ENCODE measurements at places on chromosomes 3 and 15.

DNA sequence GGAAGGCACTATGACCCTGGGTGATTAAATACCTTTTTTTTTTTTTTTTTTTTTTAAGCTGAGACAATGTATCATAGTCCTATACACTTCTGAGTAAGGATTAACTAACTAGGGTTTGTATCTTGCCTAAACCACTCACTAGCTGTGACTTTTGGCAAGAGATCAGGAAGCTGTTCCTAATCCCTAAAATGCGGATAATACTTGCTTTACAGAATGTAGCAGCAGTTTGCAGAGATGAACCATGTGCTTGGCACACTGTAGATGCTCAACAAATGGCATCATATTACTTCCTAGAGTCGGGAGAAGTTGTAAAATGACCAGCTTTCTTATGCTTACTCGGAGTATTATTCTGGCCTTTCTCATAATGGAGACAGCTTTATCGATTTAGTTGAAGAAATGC is 25.6 kb upstream of the PYGO1 start:
- DNase-seq = no peak

GRCh38 chr3:170709046-170709445 is 123.2 kb upstream of the SLC7A14 start:
- no peak for DNase-seq

- no peak for DNase-seq
Measured at GRCh38 chr3:32453346-32453745, 49.3 kb downstream of the CMTM6 start.

GRCh38 chr15:94692710-94693109 is 461.3 kb downstream of the MCTP2 start:
- DNase-seq = no peak

DNA sequence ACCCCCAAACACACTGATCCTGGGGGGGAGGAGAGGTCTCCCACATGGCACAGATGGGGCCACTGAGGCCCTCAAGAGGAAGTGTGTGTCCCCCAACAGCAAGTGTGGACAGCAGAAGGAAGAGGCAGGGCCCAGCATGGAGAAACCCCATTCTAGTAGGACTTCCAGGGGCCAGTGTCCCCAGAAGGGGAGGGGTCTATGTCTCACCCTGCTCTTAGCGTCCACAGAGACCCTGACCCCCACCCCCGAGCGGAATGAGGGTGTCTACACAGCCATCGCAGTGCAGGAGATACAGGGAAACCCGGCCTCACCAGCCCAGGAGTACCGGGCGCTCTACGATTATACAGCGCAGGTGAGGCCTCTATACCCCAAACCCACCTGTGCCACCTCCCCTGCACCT is 35.3 kb downstream of the TSPAN3 start:
- DNase-seq = no peak

DNA sequence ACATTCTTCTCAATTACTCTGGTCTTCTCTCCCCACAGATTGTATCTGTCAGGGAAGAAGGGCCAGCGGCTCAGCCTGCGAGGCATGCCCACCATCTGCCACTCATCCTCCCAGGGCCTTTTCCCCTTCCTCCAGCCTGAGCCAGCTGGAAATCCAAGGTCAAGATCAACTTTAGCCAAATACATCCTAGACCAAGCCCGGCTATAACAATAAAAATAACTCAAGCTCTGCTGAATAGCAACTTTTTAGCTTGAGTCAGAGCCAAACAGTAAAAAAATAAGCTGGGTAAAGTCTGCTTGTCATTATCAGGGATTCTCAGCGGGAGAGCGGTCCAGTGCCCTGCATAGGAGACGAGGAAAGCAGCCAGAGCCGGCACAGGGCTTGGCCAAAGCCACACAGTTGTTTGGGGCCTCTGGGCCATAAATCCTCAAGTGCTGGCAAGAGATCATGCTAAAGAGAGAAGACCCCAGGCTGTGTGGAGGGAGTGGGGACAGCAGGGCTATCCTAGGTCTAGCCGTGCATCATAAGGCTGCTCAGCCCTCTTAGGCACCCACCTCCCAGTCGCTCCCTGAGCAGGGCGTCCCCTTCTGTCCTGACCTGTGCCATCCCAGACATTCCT is 76.2 kb upstream of the HERC1 start:
- DNase-seq = no peak

GRCh38 chr3:38545983-38546382 is 49.8 kb downstream of the EXOG start:
- DNase-seq = no peak

DNA sequence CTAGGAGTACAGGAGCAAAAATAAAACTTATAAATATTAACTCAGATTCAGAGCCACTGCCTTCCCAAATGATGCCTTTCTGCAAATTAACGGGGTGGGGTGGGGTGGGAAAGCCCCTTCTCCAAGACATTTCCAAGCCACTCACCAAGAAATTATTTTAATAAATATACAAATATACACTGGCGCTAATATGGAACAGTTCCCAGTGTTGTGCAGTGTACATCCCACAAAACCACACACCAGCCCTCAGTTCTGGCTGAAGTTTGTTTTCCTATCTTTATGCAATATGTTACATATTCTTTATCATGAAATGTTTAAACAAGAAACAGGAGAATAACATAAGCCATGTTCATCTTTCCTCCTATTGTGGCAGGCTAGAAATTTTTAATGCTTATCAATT is 53.0 kb upstream of the GYG1 start:
- DNase-seq = no peak

DNA sequence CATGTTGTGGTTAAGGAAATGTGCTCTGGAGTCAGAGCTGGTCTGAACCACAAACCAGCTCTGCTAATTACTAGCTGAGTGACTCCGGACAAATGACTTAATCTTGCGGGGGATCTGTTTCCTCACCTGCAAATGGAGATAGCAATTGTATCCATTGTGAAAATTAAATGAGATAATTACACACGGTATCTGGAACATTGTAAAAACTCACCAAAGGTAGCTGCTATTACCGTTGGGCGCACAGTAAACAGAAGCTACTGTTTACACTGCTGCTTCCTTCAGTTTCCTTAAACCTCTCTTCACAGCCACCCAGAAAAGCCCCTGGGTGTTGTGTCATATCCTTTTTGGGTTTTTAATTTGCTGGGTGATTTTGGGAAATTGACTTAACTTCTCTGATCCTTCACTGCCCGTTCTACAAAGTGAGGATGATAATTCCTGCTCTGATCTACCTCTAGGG is 107.8 kb downstream of the MEGF11 start:
- no peak for DNase-seq

GRCh38 chr3:47016934-47017435 is 37.5 kb downstream of the NBEAL2 start:
- no peak for DNase-seq

DNA sequence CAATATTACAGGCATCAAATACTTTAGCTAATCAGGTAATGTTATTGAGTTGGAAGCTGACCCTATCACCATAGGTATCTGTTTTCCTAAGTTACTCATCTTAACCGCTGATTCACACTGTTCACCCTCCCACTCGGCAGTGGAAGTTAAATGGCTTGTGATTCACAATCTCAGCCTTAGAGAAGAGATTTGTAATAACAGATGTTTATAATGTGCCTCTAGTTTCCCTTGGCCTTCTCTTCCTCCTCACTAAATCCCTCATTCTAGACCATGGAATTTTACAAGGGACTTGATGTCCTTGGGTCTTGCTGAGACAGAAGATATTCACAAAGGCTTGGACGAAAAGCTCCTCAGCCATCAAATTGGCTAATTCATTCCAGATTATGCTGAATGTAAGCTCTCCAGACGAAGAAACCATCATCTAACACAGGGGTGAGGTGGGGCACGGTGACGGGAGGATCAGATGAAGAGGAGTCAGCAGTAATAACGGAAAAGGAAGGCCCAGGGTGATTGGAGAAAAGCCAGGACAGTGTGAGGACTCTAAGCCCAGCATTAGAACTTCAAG is 931.7 kb downstream of the MCTP2 start:
- no peak for DNase-seq

GRCh38 chr3:171511450-171511849 is 51.2 kb upstream of the TNIK start:
- DNase-seq = no peak

GRCh38 chr3:64685331-64685799 is 2.4 kb downstream of the ADAMTS9 start:
- DNase-seq = no peak

DNA sequence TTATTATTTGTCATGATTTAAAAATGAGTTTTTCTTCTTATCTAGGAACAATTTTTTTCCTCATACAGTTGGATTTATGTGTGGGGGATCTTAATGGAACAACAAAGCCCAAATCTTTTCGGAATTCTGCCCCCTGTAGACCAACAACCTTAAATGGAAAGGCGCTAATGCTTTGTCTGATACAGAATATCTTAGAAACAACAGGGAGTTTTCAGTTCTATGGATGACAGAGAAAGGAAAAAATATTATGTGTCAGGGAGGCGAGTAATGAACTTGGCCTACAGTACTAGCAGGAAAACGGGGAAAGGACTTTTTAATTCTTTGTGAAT is 592 bp downstream of the MOBP start:
- DNase-seq = no peak

DNA sequence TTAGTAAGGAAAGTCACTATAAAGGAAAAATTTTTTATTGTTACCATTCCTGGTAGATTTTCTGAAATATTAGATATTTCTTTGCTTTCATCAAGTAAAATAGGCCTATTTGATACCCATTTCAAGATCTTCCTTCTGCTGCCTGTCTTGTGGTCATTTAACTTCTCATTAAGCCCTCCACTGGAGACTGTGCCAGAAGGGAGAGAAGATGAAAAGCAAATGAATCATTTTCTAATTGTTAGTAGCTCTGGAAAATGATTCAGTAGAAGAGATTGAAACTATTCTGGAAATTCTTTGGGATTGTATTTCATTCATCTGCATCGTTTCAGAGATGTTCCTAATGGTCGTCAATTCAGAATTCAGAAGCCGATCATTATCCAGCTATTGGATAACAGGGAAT is 3.2 kb downstream of the KCTD6 start:
- no peak for DNase-seq

GRCh38 chr3:123327480-123327879 is 121.4 kb downstream of the ADCY5 start:
- no peak for DNase-seq

DNA sequence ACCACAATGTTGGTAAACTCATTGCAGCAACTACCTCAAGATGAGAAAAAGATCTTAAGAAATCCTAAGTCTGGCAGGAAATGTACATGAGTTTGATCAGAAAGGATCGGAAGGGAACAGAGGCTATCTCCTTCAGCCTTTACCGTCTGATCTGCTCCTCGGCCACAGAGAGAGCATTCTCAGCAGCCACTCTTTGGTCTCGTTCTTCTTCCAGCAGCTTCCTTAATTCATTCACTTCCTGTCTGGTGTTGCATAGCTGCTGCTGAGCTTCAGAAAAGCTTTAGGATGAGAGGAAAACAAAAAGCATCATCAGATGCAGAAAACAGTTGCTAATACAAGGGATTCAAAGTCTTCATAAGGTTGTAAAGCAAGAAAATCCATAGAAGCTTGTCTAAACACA is 6.6 kb upstream of the HCLS1 start:
- DNase-seq = no peak

- no peak for DNase-seq
Measured at GRCh38 chr3:61008153-61008997, 242.9 kb downstream of the FHIT start.

DNA sequence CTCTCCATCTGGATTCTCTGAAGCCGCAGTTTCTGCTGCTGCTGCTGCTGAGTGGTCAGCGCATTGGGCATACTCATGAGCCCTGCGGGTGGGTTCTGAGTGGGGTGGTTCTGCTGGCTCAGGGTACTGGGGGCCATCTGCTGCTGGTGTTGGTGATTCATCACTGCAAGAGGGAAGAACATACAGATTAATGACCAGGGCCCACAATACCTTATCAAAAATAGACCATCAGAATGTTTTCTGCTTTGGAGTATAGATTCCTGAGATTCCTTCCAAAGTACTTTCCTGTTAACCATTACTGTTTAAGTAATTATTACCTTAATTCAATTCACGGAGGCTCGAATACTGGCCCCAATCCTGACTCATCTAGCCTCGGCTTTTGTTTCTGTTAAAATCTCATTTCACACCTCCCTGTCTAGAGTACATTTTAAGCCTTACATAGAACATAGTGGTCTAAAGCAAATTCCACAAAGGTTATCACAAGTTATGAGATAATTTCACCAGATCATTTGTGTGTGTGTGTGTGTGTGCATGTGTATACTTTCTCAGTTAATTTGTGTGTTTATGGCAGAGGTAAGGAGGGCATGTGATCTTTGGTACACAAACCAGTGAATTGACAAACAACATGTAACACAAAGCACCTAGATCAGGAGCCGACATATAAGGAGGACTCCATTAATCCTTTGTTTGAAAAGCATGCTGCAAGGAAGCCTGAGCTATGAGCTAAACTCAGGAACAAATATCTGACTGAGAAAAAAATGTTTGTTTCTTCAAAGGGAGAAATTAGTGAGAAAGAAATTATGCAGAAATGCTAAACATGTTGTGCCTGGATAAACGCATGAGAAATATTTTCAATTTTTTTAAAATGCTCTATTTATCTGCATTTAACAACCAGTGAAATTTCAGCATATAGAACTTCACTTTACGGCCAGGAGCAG is 68.1 kb downstream of the TM4SF4 start:
- DNase-seq = no peak

DNA sequence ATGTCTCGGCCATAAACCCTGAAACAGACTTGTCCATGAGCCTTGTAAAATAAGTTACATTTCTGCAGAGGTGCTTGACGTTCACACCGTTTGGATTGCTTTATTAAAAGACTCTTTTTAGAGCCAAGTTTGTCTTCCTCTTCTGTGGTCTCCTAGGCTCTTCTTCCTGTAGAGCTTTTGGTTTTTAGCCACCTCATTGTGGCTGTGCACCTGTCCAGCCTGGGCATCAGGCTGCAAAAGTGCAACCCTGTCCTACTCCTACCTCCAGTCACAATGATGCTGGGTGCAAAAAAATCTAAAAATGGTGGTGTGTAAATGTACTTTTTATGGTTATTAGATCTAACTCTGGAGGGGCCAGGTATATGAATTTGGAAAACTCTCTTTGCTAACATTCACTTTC is 2.8 kb upstream of the RIOX2 start:
- no peak for DNase-seq

DNA sequence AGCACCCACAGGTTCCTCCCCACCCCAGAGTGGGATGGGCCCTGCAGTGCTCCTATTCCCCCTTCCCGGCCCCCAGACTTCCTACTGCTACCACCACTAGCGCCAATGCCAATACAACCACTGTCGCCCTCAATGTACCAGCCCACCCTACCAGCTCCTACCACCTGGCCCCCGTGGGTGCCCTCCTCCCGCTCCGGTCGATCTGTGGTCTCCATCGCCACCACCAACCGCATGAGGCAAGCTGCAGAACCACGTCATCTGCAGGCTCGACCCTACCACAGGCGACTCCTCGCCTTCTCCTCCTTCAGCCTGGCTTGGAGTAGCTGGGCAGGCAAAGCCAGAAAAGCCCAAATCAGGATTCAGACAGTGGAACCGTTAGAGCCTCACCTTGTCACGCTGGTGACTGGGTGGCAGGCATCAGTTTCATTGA is 179.3 kb downstream of the POTEB3 start:
- no peak for DNase-seq

Measured in stimulated activated CD4-positive, alpha-beta T cell treated with anti-CD3 and anti-CD28 coated beads, Interleukin-12 subunit alpha, Interleukin-12 subunit beta, amount 100 ng/mL, for 4 hours (primary cell).